ENCODE measurements at places on chromosomes 6 and 20. TPM values are rescaled to one million over a fixed set of nuclear protein-coding genes. Genes with fewer than 3 reads are reported as not detected.

DNA sequence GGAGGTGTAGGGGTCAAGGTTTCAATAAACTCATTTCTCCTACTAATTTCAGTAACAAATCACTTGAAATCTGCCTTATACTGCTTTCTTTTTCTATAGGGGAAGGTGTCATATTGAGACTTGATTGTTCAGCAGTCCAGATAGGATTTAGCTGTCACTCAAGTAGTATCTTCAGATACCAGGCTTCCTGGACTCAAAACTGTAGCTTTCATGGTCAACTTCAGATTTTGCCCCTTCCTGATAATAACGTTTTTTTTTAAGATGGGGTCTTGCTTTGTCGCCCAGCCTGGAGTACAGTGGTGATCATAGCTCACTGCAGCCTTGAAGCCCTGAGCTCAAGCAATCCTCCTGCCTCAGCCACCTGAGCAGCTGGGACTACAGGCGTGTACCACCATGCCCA is 77.8 kb downstream of the JAG1 start:
- DNase-seq, result no peak

DNA sequence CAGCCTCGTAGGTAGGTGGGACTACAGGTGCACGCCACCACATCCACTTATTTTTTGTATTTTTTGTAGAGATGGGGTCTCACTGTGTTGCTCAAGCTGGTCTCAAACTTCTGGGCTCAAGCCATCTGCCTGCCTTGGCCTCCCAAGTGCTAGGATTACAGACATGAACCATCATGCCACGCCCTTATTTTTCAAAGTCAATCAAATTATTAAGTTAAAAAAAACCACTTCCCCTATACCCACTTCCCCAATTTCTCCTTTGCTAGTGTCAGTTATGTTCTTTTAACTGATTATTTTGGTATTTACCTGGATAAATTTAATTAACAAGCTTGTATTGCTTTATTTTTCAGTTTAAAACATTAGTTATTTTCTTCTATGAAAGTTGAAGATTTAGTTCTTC is 49.6 kb downstream of the RIOK1 start:
- DNase-seq, result no peak

- DNase-seq, result no peak
These were observed 23.5 kb upstream of the BACH2 start for GRCh38 chr6:90319979-90320685.

DNA sequence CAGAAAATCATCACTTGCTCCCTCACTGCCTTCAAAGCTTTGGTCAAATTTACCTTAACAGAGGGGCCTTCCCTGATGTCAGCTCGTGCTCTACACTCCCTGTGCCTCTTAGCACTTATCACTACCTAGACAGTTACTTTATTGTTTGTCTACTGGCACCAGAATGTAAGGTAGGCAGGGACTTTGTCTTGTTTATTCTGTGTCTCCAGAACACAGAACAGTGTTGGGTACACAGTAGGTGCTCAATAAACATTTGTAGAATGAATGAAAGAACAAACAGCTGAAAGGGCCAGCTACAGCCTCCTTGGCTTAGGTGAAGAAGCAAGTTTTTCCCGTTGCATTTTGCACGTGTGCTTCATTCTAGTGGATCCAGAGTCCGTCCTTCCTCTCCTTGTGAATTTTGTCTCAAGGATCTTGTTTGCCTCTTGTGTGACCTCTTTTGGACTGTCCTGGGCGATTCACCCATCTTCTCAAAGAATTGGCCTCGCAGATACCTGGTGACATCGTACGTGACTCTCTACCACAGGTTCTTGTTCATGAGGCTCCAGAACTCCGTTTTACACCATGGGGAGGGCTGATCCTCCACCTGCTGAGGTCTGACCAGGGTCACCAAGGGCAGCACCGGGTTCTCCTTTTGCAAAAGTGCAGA is 84.2 kb upstream of the ARMC2 start:
- no peak for DNase-seq

GRCh38 chr6:13304580-13305260 is 23.6 kb downstream of the TBC1D7 start:
- no peak for DNase-seq

- DNase-seq, result no peak
These were observed 84.3 kb upstream of the TAB2 start for GRCh38 chr6:149233056-149233715.

DNA sequence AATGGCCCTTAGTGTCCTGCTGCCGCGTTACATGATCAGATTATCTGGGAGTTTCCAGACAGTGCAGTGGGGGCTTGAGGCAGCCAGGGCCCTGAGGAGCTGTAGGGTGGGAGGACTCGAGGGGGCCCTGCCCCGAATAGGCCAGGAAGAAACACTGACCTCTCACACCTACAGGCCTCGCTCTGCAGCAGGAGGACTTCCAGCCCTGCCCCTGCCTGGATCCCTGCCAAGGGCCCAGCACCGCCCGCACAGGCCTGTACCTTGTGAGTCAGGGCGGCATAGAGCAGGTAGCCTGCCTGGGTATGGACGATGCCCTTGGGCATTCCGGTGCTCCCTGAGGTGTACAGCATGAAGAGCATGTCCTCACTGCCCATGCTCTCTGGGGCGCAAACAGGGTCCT is 30.1 kb upstream of the APMAP start:
- no peak for DNase-seq

DNA sequence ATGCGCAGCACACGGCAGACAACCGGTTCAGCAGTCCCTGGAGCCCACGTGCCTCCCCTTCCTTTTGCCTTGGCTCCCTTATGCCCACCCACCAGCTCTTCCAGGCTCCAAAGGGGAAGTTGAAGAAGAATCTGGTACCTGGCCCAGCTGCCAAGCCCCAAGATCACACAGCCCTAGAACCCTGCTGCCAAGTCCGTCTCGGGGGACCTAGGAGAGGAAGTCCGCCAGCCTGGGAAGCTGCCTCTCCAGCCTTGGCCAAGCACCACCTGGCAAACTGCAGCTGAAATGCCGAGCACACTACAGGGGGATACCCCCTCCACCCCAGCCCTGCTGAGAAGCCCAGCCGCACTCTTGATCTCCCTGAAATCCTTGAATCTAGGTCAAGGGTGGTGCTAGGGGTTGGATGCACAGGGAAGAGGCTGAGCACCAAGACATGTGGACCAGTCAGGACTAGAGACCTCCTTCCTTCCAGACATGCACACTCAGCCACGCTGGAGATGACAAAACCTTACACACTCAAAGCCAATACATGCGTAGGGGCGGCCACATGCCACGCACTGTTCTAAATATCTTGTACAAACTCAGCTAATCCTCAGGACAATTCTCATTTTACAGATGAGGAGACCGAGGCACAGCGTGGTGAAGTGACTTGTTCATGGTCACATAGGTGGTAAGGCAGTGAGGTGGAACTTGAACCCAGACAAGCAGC is 124.1 kb downstream of the PREX1 start:
- DNase-seq, result no peak

GRCh38 chr20:3276680-3277015 is 37.7 kb upstream of the SLC4A11 start:
- DNase-seq, result no peak

DNA sequence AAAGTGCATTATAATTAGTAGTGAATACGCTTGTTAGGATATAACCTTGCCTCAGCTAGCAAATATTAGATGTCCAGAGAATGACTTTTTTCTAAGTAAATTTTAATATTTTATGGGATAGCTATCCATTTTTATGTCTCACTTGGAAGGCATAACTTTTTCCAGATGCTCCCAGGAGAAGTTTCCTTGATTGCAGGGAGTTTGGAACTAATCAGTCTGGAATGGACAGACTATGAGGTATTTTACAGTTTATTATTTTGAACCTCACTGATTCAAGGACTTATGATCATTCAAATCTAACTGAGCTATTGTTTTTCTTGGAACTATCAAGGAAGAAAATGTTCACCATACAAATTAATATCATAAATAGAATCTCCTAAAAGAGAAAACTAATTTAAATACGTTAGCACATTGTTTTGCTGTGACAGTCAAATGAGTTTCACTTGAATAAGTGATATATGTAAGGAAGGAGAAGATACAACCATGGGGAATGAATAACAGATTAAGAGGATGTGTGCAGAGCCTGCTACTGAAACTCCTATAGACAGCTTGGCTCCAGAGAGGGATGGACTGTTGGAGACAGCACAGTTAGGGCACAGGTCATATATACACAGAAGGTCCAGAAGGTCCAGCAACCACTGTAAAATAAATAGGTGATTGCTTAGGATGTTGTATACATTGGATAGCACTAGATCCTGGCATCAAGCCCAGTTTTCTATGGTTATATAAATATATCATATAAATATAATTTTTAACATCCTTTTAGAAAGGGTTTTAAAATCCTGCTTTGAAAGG is 20.6 kb upstream of the LCA5 start:
- no peak for DNase-seq

GRCh38 chr20:35854713-35855348 is 83.0 kb downstream of the PHF20 start:
- no peak for DNase-seq

The LST1 gene
- 9.0 TPM for total RNA-seq

The RSPH9 gene
- total RNA-seq, result 0.11 TPM

The POU5F1 gene
- total RNA-seq, result 0.51 TPM

The RGS17 gene
- total RNA-seq, result 0.05 TPM

The SLC26A8 gene
- not detected for total RNA-seq

The TP53INP2 gene
- total RNA-seq, result 113 TPM

The TULP4 gene
- total RNA-seq, result 94.9 TPM

Measured in Right ventricle myocardium inferior (tissue), 1 donor.